GM18507 (cell line): ENCODE measurements at places on chromosomes 2 and 18.

DNA sequence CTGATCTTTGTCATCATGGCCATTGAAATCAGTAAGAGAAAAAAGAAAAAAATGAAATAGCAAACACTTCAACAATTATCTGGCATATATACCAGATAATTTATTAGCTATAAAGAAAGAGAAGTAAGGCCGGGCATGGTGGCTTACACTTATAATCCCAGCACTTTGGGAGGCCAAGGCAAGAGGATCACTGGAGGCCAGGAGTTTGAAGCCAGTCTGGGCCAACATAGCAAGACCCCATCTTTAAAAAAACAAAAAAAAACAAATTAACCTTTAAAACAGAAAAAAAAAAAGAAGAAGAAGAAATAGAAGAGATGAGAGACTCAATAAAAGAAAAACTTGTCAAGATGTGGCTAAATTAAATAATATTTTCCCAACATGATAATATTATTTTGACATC lies 61.6 kb upstream of the TGIF1 start:
- DNase-seq: no peak

- no peak for DNase-seq
Measured at GRCh38 chr2:30871440-30871839, 64.2 kb upstream of the CAPN13 start.

DNA sequence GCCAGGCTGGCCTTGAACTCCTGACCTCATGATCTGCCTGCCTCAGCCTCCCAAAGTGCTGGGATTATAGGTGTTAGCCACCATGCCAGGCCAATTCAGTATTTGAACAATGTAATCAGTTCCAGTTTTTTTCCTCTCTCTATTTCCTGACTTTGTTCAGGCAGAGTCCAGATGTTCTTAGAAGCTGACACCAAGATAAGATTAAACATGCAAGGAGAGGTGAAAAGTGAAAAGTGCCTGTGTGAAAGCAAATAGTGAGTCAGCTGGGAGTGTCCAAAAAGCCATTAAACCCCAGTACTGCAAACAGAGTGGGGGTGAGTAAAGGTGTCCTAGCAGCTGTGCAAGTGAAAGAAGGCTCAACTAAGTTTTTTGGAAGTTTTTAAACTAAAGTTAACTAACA lies 231.5 kb downstream of the PTH2R start:
- no peak for DNase-seq

DNA sequence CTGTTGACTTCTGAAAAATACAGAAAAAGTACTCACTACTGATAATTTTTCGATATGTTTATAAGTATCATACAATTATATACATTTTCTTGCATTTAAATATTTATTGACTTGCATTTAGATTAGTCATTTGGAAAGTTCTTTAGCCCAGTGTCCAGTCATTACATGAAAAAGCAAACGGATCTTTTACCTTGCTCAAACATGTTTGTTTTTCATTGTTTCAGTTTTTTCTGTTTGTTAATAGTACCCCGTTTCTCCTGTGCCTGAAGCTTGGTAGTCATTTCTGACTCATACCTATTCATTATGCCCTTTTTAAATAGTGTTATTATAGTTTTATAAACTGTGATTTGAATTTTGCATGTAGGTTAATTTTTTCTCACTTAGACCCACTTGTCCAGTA lies 28.1 kb downstream of the CEP192 start:
- no peak for DNase-seq

GRCh38 chr18:293536-293935 lies 25.7 kb upstream of the THOC1 start:
- DNase-seq: no peak

DNA sequence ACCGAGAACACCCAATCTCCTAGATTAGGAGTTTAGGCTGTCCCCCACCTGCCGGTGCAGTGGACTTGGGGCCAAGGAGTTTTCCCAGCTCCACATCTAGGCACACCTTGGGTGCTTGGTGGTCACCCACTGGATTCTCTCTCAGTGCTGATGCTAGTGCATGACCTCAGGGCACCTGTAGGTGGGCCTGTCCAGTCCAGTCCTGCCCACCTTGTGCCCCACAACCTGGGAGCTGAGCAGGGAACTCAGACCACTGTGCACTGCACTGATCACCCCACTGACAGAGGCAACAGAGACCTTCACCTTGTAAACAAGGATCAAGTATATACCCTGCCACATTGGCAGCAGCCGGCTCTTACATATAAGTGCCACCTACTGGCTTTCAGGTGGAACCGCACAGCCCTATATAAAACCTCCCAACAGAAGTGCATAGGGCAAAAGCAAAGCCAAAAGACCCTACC lies 12.7 kb upstream of the CDH19 start:
- DNase-seq: no peak

- no peak for DNase-seq
Measured at GRCh38 chr2:28546242-28546641, 50.4 kb downstream of the PLB1 start.

DNA sequence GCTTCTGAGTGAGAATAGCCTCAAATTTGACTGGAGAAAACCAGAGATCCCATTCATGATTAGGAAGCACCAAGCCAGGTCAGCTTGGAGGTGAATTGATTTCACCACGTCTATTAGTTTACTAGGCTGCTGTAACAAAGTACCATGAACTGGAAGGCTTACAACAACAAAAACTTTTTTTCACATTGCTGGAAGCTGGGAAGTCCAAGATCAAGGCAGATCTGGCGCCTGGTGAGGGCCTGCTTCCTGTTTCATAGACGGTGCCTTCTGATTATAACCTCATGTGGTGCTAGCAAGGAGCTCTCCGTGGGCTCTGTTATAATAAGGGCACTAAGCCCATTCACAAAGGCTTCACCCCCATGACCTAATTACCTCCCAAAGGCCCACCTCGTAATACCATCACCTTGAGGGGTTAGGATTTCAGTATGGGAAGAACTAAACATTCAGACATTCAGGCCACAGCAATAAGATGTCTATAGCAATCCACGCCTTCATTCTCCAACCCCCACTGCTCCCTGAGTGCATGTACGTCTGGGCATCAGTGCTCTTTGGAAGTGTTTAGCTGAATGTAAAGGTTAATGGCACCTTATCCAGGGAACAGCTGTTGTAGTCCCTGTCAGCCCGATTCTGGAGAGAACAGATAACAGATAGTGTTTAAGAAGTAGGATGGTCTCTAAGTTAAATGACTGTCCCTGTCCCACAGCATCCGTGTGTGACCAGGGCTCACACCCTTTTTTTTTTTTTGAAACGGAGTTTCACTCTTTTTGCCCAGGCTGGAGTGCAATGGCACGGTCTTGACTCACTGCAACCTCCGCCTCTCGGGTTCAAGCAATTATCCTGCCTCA lies 89.2 kb downstream of the SOCS6 start:
- DNase-seq: no peak

- no peak for DNase-seq
Measured at GRCh38 chr2:216149741-216150140, 40.6 kb downstream of the XRCC5 start.

DNA sequence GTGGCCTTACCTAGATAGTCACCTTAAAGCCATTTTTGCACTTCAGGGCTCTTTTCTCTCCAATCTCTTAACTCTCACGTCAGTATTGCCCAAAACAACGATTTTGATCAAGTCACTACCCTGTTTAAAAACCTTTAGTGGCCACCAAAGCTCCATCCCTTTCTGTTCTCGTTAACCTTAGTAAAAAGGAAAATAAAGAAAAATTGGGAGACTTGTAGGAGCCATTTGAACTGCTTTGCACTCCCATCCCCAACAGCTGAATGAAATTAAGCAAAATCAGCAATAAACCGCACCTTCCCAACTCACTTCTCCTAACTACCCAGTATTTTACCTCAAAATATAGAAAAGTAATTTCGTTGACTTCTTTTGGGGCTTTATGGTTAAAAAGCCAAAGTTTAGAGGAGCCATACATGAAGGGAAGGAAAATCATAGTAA lies 686 bp upstream of the ARL5A start:
- no peak for DNase-seq

- DNase-seq: no peak
Measured at GRCh38 chr2:168632709-168633121, 169.7 kb upstream of the NOSTRIN start.

DNA sequence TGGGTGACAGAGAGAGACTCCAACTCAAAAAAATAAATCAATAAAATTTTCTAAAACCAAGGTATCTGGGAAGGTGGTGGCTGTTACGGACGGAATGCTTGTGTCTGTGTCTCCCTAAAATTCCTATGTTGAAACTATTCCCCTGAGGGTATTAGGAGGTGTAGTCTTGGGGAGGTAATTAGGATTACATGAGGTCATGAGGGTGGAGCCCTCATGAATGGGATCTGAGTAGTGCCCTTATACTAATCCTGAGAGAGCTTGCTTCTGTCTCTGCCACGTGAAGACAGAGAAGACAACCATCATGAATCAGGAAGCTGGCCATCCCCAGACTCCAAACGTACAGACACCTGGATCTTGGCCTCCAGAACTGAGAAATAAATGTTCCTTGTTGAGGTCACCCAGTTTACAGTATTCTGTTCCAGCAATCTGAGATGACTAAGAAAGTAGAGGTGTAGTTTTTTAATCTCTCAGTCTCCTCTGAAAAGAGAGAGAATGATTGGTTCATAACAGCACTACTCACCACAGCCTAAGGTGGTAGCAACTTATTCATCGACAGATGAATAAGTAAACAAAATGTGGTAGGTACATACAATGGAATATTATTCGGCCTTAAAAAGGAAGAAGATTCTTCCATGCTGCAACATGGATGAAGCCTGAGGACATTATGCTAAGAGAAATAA lies 38.4 kb downstream of the TGFBRAP1 start:
- DNase-seq: no peak

DNA sequence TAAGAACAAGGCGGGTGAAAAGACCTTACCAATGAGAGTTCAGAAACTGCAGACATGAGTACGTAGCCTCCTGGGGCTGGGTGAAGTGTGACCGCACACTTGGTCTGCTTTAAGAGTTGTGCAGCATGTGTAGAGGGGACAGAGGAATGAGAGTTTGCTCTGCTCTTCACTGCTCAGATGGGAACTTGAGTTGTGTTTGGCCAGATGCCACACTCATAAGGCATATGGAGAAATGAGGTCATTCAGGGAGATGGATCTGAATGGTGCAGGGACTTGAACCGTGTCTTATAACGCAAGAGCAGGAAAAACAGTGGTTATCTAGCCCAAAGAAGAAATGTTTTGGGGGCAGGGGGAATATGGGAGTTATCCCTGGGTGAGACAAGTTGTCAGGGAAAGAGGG lies 273.8 kb upstream of the LYPD1 start:
- no peak for DNase-seq

DNA sequence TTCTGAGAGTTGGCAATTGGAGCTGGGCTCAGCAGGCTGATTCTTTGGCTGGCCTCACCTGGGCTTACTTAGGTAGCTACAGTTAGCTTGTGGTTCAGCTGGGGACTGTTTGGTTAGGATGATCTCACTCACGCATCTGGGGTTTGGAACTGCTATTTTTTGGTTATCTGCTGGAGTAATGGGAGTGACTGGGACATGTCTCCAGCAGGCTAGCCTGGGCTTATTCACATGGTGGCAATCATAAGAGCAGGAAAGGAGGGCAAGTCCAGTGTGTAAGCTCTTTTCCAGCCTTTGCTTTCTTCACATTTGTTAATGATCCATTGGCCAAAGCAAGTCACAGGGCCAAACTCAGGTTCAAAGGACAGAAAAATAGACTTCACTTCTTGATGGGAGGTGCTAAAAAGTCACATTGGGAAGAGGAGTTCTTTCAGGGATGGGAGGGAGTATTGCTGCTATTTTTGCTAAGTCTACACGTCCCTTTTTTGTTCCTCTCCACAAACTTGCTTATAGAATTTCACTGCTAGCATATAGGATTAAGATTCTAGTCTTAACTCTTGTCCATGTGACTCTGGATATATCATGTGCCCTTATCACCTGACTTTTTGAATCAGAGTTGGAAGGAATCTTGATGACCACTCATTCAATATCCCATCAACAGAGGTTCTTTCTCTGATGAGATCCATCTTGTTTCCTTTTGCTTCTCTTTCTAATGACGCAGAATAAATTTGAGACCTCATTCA lies 174.0 kb downstream of the ZFP36L2 start:
- DNase-seq: no peak

DNA sequence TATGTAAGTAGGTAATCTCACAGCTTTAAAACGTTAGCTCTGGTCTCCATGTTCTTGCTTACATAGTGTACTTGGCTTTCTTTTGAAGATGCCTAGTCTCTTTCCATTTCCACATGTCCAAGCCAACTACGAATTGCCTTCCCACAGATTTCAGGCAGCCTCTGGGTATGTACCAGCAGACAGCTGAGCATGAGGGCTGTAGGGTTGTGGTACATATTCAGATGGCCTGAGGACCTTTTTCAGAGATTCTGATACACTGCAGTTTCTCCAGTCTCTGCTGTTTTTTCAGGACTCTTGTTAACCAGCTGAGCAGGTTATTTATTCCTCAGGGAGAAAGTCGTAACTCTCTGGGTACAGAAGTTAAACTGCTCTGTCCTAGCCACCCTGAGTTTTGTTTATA lies 3.1 kb upstream of the KCNJ13 start:
- DNase-seq: no peak

GRCh38 chr2:237674731-237675276 lies 47.4 kb downstream of the LRRFIP1 start:
- DNase-seq: peak; percentile 52

DNA sequence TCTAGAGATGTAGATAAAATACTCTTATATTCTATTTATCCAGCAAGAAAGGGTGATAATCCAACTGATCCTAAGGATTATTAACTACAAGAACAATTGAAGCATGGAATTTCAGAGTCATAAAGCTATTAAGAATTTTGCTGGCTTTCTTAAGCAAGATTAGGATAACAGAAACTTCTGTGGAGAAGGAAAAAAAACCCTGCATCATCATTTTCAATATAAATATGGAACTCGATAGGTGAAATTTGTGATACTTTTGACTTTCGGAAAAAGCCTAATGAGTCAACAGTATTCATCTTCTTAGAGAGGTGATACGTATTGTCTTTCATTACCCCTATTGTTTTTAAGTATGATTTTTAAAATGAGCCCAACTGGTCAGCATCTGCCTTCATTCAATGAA lies 593.3 kb downstream of the CPS1 start:
- no peak for DNase-seq

GRCh38 chr2:100184055-100184737 lies 41.8 kb upstream of the AFF3 start:
- no peak for DNase-seq

DNA sequence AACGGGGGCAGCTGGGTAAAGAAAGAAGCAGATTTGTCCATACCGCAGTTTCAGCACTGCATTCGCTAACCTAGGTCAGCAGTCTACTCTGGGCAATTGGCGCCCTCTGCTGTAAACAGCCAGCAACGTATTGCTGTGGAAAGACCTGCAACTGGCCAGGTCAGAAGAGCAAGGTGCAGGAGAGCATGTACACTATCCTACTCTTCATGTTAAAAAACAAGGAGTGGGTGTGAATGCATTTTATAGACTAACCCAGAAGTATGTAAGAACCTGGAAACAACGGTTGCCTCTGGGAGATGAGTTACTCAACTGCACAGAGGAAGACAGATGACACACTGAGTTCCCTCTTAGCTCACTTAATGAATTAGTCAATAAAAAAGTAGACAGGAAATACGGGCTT lies 6.2 kb downstream of the MRPS5 start:
- peak; percentile 30 for DNase-seq

- DNase-seq: no peak
Measured at GRCh38 chr2:64114912-64115277, 29.3 kb downstream of the PELI1 start.

- no peak for DNase-seq
Measured at GRCh38 chr2:23423873-23424680, 39.1 kb downstream of the KLHL29 start.

- peak; percentile 8 for DNase-seq
Measured at GRCh38 chr2:73408198-73408597, 22.6 kb downstream of the ALMS1 start.
